ENCODE measurements at places on chromosomes 1 and 21.

GRCh38 chr1:47442842-47443529, 5.1 kb downstream of the FOXD2 start:
- DNase-seq = no peak

GRCh38 chr1:79568411-79568810, 561.9 kb upstream of the ADGRL4 start:
- DNase-seq = no peak

DNA sequence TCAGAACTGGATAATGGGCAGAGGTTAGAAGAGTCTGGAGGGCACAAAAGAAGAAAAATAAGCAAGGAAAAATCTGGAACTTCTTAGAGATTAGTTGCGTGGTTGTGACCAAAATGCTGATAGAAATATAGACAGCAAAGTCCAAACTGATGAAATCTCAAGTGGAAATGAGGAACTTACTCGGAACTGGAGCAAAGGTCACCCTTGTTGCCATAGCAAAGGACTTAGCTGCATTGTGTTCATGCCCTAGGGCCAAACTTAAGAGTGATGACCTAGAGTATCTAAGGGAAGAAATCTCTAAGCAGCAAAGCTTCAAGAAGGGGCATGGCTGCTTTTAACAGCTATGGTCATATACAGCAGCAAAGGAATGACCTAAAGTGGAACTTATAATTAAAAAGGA, 180.0 kb downstream of the TTLL7 start:
- peak; percentile 13 for DNase-seq

GRCh38 chr1:36080236-36080635, 3.7 kb upstream of the TEKT2 start:
- DNase-seq = no peak

DNA sequence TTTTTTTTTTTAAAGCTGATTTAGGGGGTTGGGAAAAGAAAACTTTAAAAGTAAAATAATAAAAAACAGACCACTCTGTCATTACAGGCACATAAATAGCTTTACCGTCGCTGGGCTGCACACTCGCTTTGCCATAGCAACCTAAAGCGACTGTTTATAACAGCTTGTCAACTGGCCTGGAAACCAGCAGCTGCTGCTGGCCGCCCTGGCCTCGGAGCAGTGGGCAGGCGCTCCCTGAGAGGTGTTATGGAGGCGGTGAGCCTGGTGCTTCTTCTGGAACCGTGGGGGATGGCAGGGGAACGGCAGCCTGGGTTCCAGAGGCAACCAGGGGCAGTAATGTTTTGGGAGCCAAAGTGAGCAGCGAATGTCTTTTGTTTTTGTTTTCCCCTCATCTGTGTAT, 45.7 kb downstream of the ATP2B4 start:
- DNase-seq = peak; percentile 56

- DNase-seq = no peak
These were observed 38.1 kb downstream of the SLC44A3 start for GRCh38 chr1:94858276-94858675.

GRCh38 chr1:84101204-84101603, 42.9 kb upstream of the PRKACB start:
- DNase-seq = no peak

- DNase-seq = no peak
These were observed 2.0 kb downstream of the LRRC7 start for GRCh38 chr1:69569576-69570328.

GRCh38 chr1:112762541-112763500, 47.7 kb upstream of the PPM1J start:
- DNase-seq = no peak

GRCh38 chr21:31873275-31873695, 465 bp downstream of the HUNK start:
- DNase-seq = no peak

GRCh38 chr1:212241501-212241900, 43.7 kb upstream of the PPP2R5A start:
- DNase-seq = no peak

- no peak for DNase-seq
These were observed 311.9 kb downstream of the TPR start for GRCh38 chr1:186063091-186063657.

GRCh38 chr1:232509570-232509969, 120.4 kb downstream of the SIPA1L2 start:
- DNase-seq = no peak

DNA sequence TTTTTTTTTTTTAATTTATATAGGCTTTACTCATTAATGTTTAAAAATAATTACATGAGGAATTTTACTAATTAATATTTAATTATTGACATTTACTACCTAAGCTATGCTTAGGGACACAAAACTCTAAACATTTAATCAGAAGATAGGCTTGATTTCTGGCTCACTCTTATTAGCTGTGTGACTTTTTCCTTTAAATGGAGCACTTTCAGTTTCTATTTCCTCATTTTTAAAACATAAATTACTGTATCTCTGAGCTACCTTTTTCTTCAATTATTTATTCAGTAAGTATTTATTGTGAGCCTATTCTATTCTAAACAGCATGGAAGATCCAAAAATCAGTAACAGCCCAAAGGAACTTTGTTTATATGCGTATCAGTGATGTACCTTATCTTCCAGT, 40.5 kb downstream of the MAP3K7CL start:
- no peak for DNase-seq

DNA sequence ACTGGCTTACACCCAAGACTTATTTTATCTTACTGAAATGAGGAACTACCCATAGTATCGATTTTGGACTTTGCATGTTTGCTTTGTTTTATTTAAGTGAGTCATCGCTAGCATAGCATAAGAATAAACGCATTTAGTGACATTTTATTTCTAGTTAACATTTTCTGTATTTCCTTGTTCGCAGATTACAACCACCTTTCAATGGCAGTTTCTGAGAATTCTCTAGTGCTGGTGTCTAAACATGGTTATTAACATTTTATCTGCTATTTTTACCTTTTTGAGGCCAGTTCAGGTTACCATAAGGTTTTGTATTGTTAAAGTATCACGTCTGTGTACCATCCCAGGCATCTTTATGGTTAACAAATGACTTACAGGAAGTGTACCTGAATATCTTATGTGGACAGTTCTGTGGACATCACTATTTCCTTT, 24.5 kb downstream of the EEIG2 start:
- no peak for DNase-seq

DNA sequence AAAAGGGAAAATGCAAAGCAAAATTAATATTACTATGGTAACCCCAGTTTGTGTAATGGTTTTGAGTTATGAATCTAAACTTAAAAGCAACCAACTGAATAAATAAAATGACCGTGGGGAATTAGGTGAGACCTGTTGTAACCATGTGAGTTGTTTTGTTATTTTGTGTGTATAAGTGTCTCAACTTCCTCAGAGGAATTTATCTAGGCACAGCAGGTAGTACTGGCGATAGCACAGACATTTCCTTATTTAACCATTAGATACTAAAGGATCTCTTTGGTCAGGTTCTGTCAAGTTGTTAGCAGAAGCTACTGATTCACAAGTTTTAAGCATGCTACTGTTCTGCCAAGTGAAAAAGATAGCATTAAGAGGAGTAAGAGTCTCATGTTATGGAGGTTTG, 39.3 kb upstream of the LRRC7 start:
- no peak for DNase-seq

- peak; percentile 34 for DNase-seq
These were observed 54.4 kb upstream of the NEK7 start for GRCh38 chr1:198102454-198102827.

- no peak for DNase-seq
These were observed 3.1 kb upstream of the VWA1 start for GRCh38 chr1:1432274-1432950.

DNA sequence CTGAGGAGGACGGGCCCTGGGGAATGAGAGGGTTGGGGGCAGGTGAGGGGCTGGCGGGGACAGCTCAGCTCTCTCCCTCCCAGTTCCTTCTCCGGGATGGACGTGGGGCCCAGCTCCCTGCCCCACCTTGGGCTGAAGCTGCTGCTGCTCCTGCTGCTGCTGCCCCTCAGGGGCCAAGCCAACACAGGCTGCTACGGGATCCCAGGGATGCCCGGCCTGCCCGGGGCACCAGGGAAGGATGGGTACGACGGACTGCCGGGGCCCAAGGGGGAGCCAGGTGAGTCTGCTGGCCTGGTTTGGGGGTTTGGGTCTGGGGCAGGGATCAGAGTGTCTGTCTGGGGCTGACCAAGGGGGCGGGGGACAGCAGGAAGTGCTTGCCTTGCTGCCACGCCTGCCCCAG, 495 bp downstream of the C1QC start:
- DNase-seq = no peak

DNA sequence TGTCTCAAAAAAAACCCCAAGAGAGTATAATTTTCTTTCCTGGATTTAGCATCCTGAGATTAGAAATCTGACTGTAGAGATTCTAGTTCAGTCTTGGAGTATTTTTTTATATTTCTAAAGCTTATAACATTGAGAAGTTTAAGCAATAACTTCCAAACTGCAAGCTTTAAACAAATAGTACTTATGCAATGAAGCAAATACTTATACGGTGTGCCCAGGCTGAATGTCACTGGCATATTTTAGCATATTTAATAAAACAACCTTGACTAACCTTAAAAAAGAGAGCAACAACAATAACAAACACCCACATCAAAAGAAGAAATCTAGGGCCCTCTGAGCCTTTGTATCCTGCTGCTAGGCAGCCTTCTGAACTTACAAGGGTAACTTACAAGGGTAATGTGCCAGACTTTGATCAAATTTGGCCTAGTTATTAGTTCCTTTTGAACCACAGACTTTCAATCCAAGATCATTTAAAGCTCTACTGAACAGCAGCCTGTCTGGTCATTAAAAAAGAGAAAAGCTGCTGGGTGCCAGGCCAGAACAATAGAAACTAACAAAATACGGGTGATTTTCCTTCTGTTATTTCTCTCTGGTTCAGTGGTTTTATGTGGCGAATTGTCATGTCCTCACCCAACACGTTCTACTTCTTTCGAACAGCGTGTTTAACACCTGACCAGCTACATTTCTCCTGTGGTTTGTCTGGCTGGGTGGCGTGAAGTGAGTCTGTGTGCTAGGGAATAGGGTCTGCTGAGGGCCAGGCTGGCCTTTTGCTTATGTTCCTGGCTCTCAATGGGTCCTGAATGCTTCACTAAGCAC, 16.2 kb downstream of the MTOR start:
- peak; percentile 37 for DNase-seq

- DNase-seq = no peak
These were observed 18.5 kb downstream of the WASF2 start for GRCh38 chr1:27471477-27471876.

DNA sequence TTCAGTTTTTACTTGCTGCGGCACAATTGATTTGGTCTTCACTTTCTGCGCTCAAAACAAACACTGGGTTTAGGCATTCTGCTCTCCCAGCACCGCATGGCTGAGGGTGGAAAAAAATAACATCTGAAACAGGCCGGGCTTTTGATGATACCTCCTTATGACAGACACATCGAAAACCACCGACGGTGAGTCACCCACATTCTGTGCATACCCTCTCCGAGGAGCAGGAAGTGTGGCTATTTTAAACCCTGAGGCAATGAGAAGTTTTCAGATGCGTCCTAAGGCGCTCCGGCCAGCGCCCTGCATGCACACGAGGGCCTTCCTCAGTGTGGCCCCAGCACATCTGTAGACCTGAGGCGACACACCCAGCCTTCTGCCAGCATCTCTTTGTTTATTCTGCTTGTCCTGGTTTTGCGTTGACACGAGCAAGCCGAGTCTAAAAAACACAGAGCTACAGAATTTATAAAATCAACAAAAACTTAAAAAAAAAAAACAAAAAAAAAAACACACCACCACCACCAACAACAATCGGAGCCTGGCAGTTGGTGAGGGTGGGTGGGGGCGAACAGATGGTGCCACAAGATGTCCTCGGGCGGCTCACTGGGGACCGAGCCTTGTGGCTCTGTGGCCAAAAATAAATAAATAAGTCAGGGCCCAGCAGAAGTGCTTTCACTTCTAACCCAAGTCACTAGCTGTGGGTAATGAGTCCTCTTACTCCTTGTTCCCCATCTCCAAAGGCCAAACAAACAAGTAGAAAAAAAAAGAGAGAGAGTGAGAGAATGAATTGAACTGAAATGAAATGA, 162.6 kb upstream of the IRF2BP2 start:
- peak; percentile 86 for DNase-seq

DNA sequence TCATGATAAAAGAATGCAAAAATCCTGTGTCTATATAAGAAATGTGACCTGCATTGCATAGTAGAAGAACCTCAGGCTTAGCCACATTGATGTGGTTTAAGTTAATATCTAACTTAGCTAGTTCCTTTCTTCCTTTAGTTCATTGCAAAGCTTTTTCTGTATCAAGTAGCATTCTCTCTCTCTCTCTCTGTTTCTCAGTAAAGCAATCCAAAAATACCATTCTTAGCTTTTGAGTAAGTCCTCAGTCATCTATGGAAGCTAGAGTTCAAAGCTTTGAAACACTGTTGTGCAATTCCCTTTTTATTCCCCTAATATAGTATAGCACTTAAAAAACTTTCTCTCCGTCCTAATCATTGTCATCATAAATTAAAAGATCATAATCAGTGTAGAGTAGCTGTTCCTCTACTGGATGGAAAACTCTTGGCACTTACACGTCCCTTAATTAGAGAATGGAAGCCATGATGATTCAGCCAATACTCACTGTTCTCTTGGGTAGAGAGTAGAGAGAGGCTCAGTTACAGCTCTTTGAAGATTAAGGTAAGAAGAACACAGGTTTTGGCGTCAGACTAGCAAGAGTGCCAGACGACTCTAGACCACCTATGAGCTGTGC, 350.3 kb upstream of the LYPLAL1 start:
- no peak for DNase-seq

GRCh38 chr1:43881415-43881814, 52.2 kb upstream of the ARTN start:
- DNase-seq = no peak

DNA sequence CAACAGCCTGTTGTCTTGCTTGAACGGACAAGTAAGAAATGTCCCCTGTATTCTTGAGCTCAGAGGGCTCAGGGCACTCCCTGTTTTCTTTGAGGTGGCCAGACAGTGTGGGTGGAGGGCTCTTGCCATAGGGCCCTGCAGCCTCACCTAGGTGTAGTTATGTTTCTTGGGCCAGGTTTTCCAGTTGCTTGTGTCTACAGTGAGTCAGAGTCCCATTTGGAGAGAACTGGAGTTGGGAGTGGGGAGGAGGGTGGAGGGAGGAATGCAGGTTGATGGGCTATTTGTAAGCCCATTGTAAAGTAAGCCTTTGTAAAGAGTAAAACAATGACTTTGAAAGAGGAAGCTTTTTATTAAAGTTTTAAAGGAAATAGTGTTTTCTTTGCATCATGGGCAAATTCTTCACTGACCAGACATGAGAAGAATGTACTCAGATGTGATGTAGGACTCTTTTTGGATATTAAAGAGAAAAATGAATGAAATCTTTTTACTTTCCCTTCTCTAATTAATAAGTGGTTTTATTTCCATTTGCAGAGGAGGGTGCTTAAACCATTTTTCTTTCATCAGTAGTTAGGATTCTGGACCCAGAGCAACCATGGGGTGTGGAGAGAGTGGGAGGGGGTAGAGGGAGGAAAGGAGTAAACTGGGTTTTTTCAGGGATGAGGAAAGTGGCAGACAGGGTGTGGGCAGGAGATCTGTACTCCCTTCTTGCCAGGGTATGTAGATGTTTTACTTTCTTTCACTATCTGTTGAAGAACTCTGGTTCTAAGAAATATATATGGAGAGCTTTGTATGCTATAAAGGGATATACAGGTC, 45.1 kb upstream of the MACF1 start:
- DNase-seq = no peak

- no peak for DNase-seq
These were observed 122.4 kb downstream of the LIPI start for GRCh38 chr21:14088391-14088790.

GRCh38 chr1:60619581-60619980, 462.8 kb upstream of the NFIA start:
- no peak for DNase-seq

- DNase-seq = no peak
These were observed 864.4 kb downstream of the USP25 start for GRCh38 chr21:16594191-16594590.
